ENCODE measurements at places on chromosomes 2 and 18. TPM values are rescaled to one million over a fixed set of nuclear protein-coding genes. Genes with fewer than 3 reads are reported as not detected.

Gene CNTNAP5
- not detected for total RNA-seq

DNA sequence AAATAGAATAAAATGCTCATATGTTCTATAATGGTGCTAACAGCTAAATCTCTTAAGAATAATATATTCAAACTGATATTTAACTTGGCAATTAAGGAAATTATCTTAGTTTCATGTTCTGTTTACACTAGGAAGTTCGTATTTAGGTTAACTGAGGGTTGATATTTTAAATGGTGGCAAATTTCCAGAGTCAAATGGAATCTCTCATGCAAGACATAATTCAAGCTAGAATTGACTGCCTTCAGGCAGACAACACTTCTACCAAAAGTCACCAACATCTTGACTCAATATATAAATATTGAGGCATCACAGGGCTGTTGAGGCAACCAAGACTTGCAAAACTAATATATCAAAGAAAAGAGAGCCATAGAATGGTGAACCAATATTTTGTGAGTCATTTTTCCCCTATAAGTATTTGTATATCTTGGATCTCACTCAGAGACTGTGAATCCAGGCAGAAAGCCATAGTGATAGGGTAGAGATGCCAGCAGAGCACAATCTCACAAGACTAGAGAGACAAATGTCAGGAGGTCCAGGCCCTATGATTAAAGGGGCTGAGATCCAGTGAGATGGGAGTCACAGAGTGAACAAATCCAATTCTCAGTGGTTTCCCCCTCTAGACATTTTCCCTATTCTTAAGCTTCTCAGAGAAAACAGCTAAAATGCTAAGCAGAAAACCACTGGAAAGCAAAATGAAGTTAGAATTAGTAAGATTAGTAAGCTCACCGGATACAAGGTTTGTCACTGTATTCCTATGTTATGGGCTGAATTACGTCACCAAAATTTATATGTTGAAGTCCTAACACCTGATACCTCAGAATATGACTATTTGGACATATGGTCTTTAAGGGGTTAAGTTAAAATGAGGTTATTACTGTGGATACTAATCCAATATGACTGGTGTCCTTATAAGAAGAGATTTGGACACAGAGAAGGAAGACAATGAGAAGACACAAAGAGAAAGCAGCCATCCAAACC lies 358.2 kb upstream of the UBE2E3 start:
- H3K4me3 ChIP-seq: no peak overlapping the region
- DNase-seq: no peak
- H3K4me1 ChIP-seq: peaks cover 22% of the 10 kb centered on the region

- no peak for DNase-seq
- H3K36me3 ChIP-seq: no peaks in the 10 kb centered on the region
- H3K27me3 ChIP-seq: no peaks in the 10 kb centered on the region
- no peaks in the 10 kb centered on the region for H3K4me1 ChIP-seq
Observed at GRCh38 chr2:14565666-14566065, 66.9 kb upstream of the LRATD1 start.

Gene FEV
- not detected for total RNA-seq

GRCh38 chr2:100895402-100895801 lies 75.5 kb downstream of the NPAS2 start:
- H3K27me3 ChIP-seq: no peaks in the 10 kb centered on the region
- H3K27ac ChIP-seq: no peak overlapping the region
- H3K4me1 ChIP-seq: peaks cover 8% of the 10 kb centered on the region
- no peak for DNase-seq

Gene SMAD4
- 132 TPM for total RNA-seq

DNA sequence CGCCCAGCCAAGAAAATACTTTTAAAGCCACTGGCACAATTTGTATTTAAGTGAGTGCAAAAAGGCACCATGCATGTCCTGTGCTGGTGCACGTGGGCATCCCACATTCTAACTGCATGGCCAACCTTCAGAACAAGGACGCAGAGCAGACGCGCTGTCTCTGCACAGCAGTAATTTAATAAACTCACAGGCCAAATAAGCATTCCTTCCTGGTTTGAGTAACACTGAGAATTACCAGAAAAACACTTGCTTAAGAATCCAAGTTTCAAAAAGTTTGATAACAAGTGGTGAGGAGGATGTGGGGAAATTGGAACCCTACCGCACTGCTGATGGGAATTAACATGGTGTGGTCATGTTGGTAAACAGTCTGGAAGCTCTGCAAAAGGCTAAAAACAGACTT lies 38.7 kb downstream of the RPL31 start:
- DNase-seq: peak; percentile 46
- H3K4me3 ChIP-seq: no peak overlapping the region
- peaks cover 10% of the 10 kb centered on the region for H3K36me3 ChIP-seq
- no peaks in the 10 kb centered on the region for H3K4me1 ChIP-seq

Gene FBXO11
- total RNA-seq: 70.6 TPM

- H3K27ac ChIP-seq: no peak overlapping the region
- no peaks in the 10 kb centered on the region for H3K4me1 ChIP-seq
- no peaks in the 10 kb centered on the region for H3K36me3 ChIP-seq
- DNase-seq: no peak
- no peak overlapping the region for H3K4me3 ChIP-seq
Observed at GRCh38 chr2:42547014-42547413, 21.4 kb upstream of the MTA3 start.

GRCh38 chr2:65062843-65063825 lies 6.9 kb downstream of the CEP68 start:
- peaks cover 46% of the 10 kb centered on the region for H3K4me1 ChIP-seq
- peak overlapping the region; percentile 98 for H3K27ac ChIP-seq
- H3K36me3 ChIP-seq: no peaks in the 10 kb centered on the region
- H3K27me3 ChIP-seq: no peaks in the 10 kb centered on the region
- H3K4me3 ChIP-seq: no peak overlapping the region
